Stimulated activated CD4-positive, alpha-beta T cell treated with anti-CD3 and anti-CD28 coated beads, Interleukin-1b, Interleukin-23, amount 100 ng/mL, for 4 hours (primary cell): ENCODE measurements at places on chromosomes 5 and 9.

DNA sequence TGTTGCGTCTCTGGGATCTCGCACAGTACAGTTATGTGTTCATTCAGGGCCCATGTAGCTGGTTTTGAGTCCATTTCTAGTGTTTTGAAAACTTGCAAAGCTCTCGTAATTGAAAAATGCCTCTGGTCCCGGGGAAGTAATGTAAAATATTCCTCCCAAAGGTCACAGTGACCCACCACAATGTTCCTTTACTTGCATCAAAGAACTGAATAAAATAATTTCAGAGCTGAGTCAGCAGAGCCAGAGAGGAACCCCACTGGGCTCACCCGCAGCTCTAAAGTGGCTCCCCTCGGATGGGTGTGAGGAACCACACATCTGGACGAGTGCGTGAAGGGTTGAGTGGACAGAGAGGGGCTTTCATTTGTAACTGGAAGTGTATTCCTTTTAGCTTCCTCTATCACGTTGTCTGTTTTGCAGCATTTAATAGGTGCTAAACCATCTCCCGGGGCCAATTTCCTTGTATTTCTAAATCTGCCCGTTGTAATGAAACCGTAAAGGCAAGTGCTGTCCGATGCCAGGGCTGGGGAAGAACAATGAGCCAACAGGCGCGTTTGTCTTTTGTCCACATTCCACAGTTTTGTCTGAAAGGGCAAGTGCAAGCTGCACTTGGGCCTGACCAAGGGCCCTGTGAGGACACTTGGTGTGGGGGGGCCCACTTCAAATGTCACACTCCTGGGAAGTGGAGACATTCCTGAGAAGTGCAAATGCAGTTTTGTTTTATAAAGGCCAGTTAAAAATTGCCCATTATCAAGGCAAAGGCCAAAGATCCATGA, 29.9 kb downstream of the COL5A1 start:
- DNase-seq: no peak

DNA sequence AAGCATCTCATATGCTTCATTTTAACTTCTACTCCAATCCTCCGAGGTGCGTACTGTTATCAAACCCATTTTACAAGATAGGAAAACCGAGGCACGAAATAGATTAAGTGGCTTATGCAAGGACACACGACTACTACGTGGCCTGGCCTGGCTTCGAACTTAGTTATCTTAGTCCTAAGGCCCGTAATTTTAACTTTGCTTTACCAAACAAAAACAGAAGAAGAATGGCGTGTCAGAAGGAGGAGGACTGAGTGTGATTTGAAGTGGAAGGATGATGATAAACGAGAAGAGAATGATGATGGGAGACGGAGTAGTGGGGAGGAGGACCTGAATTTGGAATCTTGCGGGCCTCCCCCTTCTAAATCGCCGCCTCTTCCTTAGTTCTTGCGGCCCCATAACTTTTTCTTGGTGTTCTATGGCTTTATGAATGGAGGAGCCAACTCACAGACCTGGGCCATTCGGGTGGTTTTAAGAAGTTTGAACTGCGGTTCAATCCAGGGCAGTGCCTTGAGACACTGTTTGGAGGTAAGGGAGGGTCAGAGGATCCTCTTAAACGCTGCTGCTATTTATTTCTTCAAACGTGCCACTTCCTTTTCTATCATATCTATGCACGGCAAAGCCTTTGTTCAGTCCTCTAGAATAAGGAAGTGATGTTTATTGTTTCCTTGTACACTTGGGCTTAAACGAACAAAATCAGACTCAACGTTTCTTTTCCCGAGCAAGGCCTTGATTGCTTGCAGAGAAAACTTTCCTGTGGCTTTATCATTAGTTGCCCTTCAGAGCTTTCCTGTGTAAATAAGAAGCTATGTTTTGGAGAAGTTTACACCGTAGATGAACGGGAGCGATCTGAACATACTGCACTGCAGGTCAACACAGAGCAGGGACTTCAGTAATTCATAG, 795 bp downstream of the CNOT8 start:
- DNase-seq: no peak

GRCh38 chr9:1267581-1267980, 217.4 kb downstream of the DMRT2 start:
- DNase-seq: no peak

DNA sequence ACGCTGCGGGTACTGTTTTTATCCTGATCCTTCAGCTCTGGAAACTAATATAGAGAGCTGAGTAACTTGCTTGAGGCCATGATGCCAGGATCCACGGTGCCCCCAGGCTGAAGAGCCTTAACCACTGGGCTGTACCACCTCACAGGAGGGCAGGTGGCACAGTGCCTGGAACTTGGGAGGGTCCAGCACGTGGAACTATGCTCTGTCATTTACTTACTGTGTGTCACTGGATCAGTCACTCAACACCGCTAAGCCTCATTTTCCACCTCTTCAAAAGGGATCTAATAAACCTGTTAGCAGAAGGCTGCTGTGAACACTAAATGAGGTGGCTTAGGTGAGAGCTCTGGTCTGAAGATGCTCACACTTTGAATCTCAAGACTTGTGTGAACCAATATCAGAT, 29.6 kb downstream of the KCNIP1 start:
- no peak for DNase-seq

- no peak for DNase-seq
Measured at GRCh38 chr5:35884191-35884769, 27.6 kb downstream of the IL7R start.

GRCh38 chr5:169166078-169166477, 134.9 kb downstream of the SLIT3 start:
- no peak for DNase-seq

GRCh38 chr5:146647656-146648199, 131.7 kb upstream of the GPR151 start:
- DNase-seq: no peak

DNA sequence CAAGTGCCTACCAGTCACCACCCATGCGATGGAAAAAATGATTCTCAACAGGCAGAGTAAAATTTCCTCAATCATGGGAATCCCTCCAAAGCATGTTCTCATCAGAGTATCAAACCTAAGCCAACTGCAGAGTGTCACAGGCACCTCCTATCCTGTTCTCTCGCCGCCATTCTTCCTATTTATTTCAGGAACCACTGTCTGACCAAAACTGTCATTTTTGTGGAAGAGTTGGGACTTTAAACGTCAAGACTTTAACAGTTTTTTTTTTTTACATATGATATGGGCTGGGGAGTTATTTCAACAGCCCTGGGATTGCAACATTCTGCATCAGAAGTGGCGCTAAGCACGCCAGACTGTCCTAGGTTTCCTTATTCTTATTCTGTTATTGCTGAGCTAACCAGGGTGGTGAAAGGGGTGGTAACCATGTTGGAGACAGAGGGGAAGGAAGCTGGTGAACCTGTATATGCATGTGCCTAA, 29.5 kb downstream of the PFDN1 start:
- no peak for DNase-seq

DNA sequence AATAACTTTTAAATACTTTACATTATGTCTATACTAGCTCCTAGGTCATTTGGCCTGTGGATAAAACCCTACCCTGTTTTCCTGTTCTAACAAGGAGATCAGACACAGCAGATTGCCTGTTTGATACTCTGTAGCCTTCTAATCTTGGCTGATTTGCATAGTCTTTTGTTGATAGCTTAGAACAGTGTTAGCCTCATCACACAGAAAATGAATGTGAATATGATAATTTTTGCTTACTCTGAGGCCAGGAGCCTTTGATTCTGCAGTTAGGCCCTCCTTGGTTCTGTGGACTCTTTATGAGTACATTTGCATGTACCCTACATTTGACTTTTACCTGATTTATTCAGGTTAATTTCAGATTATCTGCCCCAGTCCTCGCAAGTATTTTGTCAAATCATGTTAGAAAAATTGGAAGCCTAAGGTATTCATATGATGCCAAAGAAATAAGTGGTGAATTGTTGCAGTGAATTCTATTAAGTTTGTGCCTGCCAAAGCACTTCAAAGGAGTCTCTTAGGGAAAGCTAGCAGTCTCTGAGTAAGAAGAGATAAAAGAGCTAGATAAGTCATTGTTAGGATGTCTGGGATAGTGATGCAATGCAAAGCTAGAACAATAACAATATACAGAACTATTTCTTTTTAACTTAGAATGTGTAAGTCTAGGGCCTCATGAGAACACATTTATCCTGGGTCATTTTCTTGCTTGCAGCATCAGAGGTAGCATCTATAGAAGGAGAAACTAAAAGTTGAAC, 56.4 kb downstream of the SCAMP1 start:
- DNase-seq: no peak

GRCh38 chr9:35689542-35690293, at the start of gene TPM2:
TPM2 (minus strand) TSS chr9:35689925; CDS start chr9:35689817, 108 bp downstream.
- no peak for DNase-seq

DNA sequence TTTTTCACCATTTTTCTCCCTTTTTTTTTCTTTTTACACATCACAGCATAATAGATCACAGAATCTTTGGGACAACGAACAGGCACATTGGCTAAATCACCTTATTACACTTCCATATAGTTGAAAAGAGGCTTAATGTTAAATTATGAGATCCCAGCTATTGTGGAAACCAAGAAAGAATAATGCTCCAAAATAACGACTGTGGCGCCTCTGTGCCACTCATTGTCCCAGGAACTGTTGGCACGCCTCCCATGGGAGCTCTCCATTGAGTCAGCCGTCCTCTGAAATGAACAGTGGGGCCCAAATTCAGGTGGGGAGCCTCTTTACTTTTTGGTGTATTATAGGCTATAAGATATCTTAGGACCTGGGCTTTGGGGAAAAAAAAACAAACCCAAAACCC, 82.2 kb upstream of the NFIB start:
- DNase-seq: no peak

GRCh38 chr9:12819436-12820185, 44.8 kb downstream of the LURAP1L start:
- DNase-seq: no peak

DNA sequence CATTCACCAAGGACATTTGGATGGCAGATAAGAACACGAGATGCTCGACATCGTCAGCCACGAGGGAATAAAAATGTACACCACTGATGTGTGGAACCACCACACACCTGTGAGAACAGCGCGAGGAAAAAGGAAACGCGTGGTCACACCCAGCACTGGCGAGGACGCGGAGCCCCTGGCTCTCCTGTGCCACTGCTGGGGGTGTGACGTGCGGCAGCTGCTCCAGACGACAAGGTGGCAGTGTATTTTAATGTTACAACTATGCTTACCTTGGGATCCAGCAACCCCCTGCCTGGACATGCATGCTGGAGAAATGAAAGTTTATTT, 13.6 kb upstream of the CEP72 start:
- no peak for DNase-seq

DNA sequence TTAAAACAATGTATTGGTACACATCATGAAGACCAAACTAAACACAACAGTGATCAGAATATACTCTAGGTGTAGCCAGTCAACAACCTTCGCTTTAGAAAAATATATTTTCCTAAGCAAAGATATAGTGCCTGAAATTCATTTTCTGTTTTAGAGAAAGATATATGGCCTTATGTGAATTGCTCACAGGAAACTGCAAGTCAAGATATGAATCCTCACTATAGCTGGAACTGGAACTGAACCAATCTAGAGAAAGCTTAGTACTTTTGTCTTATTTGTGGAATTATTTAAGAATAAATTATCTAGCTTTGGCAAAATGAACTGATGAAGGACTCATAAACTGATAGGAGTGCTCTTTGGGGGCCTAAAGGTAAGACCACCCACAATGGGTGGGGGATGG, 27.3 kb downstream of the GZMK start:
- DNase-seq: no peak

DNA sequence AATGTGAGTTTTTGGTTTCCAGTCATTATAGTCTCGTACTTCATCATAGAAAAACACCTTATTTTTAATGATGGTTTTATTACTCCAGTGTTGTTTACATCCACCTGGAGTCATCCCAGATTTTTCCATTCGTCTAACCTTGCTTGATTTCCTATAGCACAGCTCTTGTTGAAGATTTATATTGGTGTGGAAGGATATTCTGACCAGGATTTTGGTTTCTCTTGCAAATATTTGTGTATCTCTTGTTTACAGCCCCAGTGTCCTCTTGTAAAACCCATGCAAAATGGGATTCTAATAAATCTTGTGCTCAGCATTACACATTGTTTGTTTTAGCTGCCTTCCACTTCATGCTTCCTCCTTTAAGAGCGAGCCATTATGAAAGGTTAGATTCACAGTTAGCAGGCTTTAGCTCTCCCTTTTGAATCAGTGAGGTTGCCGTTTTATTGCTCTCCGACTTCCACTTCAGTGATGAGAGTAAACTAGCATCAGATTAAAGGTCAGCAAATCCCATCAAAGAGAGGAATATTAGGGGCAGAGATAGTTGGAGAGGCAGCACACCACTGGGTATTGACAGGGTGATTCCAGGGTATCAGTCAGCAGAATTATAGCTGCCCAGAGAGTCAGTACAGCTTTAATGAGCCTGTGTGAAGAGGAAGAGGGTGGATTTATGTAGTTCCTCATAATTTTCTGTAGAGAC, 157.1 kb downstream of the PBX3 start:
- DNase-seq: no peak

GRCh38 chr9:33022755-33023154, 2.3 kb upstream of the DNAJA1 start:
- no peak for DNase-seq

DNA sequence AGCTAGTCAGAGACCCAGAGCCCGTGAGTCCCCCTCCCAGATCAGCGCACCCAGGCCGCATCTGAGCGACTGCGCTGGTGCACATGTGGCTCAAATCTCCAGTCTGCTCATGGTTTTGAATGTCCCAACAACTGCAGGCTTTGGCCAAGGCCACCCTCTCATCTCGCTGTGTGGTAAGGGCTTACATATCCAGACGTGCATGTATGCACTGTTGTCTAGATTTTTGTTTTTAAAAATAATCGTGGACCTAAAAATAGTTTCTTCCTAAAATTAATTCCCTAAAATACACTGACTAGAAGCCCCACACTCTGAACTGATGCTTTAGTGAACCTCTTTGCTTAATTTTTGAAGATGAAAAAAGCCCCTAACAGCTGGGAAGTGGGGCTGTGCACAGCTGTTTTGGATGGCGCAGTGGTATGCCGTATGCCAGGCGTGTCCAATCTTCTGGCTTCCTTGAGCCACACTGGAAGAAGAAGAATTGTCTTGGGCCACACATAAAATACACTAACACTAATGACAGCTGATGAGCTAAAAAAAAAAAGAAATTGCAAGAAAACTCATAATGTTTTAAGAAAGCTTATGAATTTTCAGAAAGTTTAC, 143.0 kb upstream of the LHFPL2 start:
- no peak for DNase-seq

DNA sequence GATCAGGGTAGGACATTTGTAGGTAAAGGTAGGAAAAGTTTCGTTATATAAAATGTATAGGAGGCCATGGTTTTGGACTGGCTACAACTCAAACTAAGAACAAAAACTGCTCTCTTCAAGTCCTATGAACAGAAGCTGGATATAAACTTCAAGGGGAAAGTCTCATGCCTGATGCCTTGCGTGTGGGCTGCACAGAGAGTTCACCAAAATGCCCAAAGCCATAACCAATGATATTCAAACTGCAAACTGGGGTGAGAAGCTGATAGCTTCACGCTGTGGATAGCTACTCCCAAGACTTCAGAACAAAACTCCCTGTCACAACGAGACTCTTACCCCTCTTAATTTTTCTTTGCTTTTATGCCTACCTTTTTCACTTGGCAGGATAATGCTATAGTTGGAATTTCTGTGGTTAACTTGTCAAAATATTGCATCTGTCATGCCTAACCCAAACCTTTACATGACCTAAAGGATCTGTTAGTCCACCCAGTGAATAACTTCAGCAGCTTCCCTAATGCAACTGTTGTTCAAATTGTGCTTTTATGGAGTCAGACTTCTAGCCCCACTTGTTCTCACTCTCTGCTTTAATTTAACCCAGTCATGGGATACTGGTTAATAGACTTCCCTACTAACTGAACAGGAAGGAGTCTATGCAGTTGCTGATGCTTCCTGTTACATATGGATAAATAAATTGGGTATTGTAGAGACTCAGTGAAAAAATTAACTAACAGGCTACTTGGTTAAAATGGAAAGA, 71.9 kb downstream of the SFXN1 start:
- no peak for DNase-seq

GRCh38 chr9:98304381-98304780, 48.9 kb upstream of the TBC1D2 start:
- no peak for DNase-seq
